Adipocyte (in vitro differentiated cells): ENCODE measurements at places on chromosomes 16 and 17.

DNA sequence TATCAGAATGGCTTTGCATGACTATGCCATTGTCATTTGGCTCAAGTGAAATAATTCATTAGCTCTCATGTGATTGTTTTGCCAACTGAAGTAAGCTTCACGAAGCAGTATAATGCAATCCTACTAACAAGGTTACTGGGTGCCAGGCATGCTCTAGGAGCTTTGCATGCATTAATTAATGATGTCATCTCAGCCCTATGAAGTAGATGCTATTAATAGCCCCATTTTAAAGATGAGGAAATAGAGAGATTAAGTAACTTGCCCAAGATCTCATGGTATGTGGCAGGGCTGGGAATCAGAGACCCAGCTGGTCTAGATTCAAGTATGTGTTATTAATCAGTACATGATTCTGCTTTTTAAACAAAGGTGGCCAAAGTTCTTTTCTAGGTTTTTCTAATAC is 14.1 kb downstream of the KRT39 start:
- DNase-seq: peak; percentile 87

GRCh38 chr17:917941-918740 is 61.4 kb downstream of the NXN start:
- no peak for DNase-seq

- no peak for DNase-seq
Measured at GRCh38 chr17:30388321-30389179, 9.8 kb downstream of the CPD start.

DNA sequence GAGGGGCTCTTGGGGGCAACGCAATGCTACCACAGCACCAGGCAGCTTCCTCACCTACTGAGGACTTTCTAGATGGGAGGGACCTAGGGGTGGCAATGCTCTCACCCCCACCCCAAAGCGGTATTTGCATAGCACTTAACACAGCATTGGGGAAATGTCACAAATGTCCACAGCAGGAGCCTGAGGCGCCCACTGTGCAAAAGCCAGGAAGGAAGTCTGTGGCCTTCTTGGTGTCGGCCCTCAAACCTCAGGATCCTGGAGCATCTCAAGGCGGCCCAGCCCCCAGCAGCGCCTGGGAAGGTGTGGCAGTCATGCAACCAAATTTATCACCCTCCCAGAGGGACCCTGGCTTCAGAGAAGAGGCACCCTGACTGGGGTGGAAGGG is 45.3 kb downstream of the WNT3 start:
- DNase-seq: no peak

DNA sequence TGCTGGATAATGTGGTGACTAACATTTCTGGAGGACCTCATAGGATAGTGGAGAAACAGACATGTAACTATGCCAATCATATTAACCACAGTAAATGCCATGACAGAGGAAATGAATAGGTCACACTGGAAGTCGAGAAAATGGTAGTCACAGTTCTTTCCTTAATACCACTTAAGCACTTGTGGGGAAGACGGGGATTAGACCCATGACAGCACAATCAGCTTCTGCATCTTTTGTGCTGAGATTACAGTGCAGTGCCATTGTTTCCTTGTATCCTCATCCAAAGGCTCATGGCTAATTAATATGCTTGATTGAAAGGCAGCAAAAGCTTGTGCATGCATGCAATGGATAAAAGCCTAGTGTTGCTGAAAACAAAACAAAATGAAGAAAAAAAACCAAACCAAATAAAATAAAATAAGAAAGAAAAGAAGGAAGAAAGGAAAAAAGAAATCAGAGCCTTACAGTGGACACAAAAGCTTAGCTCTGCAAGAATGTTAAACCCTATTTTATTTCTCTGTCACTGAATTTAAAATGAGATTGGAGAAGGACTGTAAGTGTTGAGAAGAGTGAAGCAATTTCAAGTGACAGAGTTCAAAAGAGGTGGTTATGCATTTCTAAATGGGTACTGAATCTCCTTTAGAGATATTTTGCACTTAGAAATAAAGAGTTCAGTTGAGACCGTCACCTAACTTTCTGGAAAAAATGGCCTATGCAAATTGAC is 1011.9 kb downstream of the CDH8 start:
- no peak for DNase-seq

DNA sequence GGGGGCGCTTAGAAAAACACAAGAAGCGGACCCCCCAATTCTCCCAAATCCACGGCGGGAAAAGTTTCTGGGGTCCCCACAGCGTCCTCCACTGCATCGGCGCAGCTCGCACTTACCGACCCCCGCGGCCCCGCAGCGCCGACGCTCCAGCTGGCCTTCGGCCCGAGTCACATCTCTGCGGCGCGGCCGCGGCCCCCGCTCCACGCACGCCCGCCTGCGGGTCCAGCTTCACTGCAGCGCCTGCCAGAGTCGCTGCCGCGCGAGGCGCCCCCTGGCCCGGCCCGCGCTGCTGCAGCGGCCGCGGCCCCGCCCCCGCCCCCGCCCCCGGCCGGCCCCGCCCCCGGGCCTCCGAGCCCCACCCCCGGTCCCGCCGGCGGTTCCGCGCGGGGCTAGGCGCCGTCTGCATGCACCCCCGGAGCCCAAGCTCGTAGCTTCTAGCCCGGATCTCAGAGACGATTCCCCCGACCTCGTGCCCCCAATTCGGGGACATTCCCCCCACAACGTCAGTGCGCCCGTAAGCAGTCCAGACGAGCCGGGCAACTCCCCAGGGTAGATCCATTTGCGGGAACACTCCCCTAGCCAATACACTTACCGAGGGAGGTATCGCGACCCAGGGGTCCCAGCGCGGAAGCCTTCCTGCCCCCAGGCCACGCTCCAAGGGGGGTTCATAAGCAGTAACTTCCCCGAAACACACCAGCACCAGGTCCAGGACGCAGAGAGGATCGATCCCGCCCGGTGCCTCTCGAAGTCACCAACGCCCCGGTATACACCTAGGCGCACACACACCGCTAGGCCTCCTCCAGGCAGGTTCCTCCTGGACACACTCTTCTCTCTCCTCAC is at the start of gene GPRC5B:
Gene GPRC5B, minus strand, starts transcription at position 238 of the 840 bp plus-strand sequence. CDS start 12,003 bp downstream, outside the sequence.
- DNase-seq: peak; percentile 73

GRCh38 chr16:50037662-50038220 is 12.7 kb downstream of the CNEP1R1 start:
- DNase-seq: peak; percentile 67

DNA sequence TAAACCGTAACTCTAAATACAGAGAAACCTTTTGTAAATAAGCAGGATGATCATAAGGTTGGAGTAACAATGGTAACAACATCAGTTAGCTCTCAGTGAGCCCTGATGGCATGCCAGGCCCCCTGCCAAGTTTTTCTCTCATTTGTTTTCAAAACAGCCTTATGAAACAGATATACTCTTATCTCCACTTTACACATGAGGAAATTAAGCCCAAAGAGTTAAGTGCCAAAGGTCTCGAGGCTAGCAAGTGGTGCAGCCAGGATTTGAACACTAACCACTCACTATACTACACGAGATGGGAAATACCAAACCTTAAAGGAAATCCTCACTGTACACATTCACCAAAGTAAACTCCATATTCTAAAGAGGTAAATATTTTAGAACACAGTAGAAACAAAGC is 15.0 kb downstream of the USP31 start:
- no peak for DNase-seq

- DNase-seq: peak; percentile 30
Measured at GRCh38 chr16:67459066-67459860, 21.7 kb downstream of the ATP6V0D1 start.

DNA sequence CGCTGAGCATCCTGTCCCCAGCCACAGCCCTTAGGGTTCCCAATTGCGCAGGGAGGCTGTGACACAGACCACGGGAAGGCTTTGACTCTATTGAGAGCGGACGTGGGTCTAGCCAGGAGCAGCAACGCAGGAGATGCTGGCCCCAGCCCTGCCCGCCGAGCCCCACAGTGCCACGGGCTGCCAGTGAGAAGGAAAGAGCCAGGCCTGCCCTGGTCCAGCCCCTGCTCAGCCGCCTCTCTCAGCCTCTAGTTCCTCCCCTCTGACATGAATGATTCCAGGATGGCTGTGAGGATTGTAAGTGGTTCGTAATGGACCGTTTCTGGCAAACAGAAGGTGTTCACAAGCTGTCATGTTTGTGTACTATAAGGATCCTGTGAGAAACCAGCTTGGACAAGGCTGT is 2.5 kb downstream of the BHLHA9 start:
- DNase-seq: no peak

DNA sequence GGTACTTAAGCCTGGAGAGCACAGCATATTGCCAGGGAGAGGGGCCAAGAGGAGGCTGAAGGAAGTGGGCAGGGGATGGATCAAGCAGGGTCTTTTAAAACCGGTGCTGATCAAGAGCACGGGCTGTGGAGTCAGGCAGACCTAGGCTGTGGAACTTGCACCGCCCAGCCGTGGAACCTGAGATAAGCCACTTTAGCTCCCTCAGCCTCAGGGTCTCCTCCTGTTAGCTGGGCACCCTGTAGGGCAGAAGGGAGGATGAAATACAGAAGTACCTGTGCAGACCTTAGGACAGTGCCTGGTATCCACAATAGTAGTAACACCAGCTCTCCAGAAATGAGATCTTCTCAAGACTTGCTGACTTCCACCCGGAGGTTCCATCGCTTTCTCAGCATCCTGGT is 9.3 kb downstream of the ODAD4 start:
- DNase-seq: no peak

DNA sequence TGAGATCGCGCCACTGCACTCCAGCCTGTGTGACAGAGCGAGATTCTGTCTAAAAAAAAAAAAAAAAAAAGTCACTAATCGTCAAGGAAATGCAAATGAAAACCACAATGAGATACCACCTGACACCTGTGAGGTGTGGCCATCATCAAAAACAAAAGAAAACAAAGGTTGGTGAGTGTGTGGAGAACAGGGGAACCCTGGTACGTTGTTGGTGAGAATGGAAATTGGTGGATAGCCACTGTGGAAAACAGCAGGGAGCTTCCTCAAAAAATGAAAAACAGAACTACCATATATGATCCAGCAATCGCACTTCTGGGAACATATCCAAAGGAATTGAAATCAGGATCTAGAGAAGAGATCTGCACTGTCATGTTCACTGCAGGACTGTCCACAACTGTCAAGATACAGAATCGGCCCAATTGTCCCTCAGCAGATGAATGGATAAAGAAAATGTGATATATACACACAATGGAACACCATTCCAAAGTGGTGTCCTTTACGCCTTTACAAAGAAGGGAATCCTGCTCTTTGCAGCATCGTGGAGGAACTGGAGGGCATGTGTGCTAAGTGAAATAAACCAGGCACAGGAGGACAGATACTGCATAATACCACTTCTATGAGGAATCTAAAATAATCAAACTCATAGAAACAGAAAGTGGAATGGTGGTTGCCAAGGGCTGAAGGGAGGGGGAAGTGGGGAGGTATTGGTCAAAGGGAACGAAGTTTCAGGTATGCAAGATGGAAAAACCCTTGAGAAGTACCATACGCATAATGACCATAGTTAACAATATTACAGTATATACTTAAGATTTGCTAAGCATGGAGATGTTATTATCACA is 63.5 kb upstream of the PLCG2 start:
- no peak for DNase-seq

DNA sequence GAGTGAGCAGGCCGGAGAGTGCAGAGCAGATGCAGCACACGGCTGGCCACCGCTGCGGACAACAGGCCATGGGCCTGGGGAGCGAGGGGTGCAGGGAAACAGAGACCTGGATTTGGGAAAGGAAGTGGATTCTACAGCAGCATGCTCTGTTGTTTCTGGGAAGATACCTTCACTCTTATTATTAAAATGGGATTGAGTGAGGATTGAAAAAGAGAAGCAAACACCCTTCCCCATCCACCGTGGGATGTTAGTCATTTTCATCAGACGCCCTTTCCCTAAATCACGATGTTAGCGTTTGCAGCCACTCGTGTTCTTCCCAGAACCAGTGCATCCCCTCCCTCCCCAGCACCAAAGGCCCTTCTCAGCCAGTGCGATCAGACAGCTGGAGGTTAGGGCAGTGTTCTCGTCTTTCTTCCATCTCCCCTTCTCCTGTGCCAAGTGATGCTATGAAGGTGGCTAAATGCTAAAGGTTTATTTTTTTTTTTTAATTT is 196.5 kb upstream of the CHMP6 start:
- no peak for DNase-seq

GRCh38 chr16:58417600-58417999 is 25.3 kb downstream of the GINS3 start:
- DNase-seq: no peak

GRCh38 chr16:30929167-30929566 is 5.8 kb downstream of the FBXL19 start:
- DNase-seq: no peak

DNA sequence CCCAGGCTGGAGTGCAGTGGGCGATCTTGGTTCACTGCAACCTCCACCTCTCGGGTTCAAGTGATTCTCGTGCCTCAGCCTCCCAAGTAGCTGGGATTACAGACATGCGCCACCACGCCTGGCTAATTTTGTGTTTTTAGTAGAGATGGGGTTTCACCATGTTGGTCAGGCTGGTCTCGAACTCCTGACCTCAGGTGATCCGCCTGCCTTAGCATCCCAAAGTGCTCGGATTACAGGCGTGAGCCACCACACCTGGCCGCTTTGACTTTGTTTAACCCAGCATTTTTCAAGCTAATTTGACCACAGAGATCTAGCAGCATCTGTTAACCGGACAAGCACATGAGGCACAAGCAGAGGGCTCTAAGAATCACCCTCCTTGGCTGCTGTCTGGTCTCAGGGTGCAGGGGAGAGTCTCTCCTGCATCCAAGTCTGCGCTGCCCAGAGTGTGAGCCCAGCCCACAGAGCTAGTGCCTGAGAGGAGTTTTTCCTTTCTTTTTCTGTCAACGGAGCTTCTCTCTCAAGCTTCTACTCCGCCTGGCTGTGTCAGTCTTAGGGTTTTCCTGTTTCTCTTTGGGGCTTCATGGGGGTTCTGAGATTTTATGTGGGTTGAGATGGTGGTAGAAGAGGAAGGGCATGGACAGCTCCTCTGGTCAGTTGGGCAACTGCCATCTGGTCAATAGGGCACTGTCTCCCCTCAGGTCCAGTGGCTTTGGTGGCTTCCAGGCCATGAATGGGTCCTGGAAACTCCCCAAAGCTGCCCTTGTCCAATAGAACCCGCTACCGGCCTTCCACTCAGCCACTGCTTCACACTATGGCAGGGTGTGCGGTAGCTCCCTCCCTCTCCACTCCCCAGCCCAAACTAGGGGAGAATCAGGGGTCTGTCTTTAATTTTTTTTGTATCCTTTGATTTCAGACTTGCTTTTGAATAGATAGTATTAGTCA is 59.6 kb downstream of the TNFRSF13B start:
- DNase-seq: no peak

- DNase-seq: no peak
Measured at GRCh38 chr17:12977008-12977751, 40.6 kb downstream of the ELAC2 start.

DNA sequence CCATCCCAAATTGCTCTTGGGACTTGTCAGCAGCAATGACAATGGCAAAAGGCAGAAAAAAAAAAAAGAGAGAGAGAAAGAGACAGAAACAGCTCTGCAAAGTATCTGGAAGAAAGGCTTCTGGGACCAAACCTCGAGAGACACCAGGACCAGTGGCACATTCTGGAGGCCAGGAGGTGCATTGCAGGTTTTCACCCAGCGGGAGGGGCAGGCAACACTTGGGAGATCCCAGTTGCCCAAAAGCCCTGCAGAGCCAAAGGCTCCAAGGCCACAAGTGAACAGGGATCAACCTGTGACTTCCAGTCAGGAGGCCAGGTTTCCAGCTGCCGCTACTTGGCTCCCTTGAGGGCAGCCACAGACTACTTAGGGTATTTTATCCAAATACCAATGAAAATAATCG is 110.8 kb upstream of the CDH5 start:
- DNase-seq: no peak

GRCh38 chr16:84749815-84750214 is 50.0 kb downstream of the USP10 start:
- no peak for DNase-seq
